ENCODE measurements at places on chromosomes 3 and 15. TPM values are rescaled to one million over a fixed set of nuclear protein-coding genes. Genes with fewer than 3 reads are reported as not detected.

Gene PIGZ
- polyA plus RNA-seq: 56.8 TPM

DNA sequence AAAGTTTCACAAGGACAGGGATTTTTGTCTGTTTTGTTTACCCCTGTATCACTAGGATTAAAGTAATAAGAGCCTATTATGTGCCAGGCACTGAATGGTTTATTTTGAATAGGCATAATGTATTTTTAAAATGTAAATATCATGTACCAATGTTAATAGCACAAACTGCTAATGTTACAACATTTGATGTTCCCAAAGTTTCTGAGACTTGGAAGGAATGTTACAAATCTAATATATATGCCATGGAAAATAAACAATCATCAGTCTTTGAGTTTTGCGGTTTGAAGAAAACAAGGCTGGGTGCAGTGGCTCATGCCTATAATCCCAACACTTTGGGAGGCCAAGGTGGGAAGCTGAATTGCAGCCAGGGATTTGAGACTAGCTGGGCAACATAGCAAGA is 159.4 kb downstream of the CDIN1 start:
- no peak for DNase-seq
- H3K36me3 ChIP-seq: no peaks in the 10 kb centered on the region
- H3K27ac ChIP-seq: no peak overlapping the region
- H3K4me1 ChIP-seq: peaks cover 6% of the 10 kb centered on the region
- no peak overlapping the region for H3K4me3 ChIP-seq
- H3K27me3 ChIP-seq: no peaks in the 10 kb centered on the region

- no peaks in the 10 kb centered on the region for H3K27me3 ChIP-seq
- H3K4me3 ChIP-seq: no peak overlapping the region
- peaks cover 49% of the 10 kb centered on the region for H3K36me3 ChIP-seq
- H3K27ac ChIP-seq: no peak overlapping the region
- peaks cover 31% of the 10 kb centered on the region for H3K4me1 ChIP-seq
- no peak for DNase-seq
Measured at GRCh38 chr3:49720855-49721595, 1.5 kb upstream of the AMIGO3 start.

DNA sequence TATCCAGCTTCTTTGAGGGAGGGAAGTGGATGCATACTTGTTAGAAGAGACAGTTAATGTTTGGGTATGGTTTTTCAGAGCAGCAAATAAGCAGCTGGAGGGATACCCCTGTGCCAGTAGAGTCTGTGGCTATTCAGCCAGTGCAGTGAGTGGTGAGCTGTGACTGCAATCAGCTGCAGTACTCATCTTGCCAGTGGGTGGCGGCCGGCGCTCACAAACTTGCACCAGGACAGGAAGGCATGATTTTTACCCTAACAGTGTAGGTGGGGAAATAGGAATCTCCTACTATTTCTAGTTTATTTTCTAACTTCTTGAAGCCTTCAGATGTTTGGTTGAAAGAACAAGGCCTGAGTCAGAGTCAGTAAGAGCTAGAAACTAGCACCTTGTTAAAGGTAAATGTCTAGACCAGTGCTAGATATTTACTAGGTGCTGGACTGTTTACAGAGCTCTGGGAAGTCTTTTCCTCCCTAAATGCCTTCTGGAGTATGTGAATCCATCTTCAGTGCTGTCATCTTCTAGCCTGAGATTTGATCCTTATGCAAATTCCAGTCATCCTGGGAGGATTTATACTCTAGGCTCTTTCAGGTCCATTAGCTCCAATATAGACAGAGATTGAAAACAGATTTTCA is 23.6 kb downstream of the TIMP4 start:
- H3K4me3 ChIP-seq: no peak overlapping the region

GRCh38 chr15:94582368-94582767 is 351.0 kb downstream of the MCTP2 start:
- no peaks in the 10 kb centered on the region for H3K36me3 ChIP-seq
- H3K27ac ChIP-seq: no peak overlapping the region
- DNase-seq: no peak
- no peak overlapping the region for H3K4me3 ChIP-seq
- no peaks in the 10 kb centered on the region for H3K27me3 ChIP-seq

Gene IGSF11
- 1.9 TPM for polyA plus RNA-seq

- no peak overlapping the region for H3K4me3 ChIP-seq
- H3K27ac ChIP-seq: no peak overlapping the region
- no peaks in the 10 kb centered on the region for H3K27me3 ChIP-seq
- no peak for DNase-seq
Measured at GRCh38 chr15:37517191-37517895, 417.0 kb upstream of the MEIS2 start.
